Peyer's patch (tissue), 4 donors: ENCODE measurements at places on chromosomes 4 and X.

- DNase-seq: no peak
Measured at GRCh38 chr4:112361181-112361791, 64.1 kb downstream of the ALPK1 start.

GRCh38 chr4:45215976-45216542 lies 489.7 kb upstream of the GNPDA2 start:
- no peak for DNase-seq

DNA sequence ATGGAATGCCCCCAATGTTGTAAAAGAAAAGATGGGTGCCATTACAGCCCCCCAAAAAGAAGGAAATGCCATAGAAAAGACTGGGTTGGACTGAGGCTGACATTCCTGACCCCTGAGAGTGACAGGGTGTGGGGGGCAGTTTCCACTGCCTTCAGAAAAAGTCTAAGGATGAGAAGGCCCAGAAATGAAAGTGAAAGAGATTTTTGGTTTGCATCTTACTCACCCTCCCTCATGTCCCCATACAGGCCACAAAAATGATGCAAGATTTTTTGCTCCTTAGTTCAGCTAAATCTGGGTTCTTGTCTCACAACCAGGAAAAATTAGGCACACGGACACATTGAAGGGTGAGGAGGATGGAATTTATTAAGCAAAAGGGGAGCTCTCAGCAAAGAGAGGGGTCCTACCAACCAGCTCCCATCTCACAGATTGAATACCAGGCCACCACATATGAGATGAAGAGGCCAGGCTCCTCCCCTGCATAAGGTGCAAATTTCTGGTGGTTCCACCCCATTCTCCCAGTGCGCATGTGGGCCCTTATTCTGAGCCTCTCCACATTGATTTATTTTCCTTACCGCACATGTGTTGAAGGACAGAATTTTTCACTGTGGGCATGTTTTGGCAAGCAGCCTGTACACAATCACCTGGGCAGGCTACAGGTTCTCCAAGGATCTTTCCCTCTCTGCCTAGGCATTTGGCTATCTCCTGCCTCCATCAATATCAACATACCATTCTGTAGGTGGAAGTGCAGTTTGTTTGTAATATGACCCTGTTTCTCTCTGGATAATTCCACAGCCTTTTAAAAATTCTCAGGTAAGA lies 18.8 kb downstream of the PPP4R3C start:
- DNase-seq: no peak

- no peak for DNase-seq
Measured at GRCh38 chr4:68148800-68149685, 19.4 kb upstream of the TMPRSS11F start.

GRCh38 chr4:129783596-129783995 lies 687.6 kb downstream of the C4orf33 start:
- no peak for DNase-seq

- DNase-seq: no peak
Measured at GRCh38 chr4:37671072-37671471, 15.1 kb downstream of the RELL1 start.

DNA sequence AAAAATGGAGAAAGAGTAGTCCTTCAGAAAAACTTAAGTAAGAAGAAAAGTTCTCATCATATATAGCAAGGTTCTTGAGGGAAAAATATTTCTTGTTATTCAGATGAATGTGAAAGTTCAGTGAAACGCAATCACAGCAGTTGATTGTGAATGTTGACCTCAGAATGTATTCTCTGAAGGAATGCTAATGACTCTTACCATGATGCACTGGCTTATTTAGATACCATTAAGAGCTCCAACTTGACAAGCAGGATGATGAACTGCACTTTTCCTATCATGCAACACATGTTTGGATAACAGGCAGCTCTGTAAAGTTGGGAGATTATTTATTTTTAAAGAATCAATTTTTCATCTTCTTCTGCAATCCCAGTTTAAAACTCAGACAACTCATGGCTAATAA lies 115.5 kb upstream of the MYOZ2 start:
- DNase-seq: no peak

- no peak for DNase-seq
Measured at GRCh38 chr4:150067859-150068258, 10.4 kb upstream of the DCLK2 start.

- no peak for DNase-seq
Measured at GRCh38 chr4:168487282-168488035, 7.2 kb upstream of the DDX60L start.

DNA sequence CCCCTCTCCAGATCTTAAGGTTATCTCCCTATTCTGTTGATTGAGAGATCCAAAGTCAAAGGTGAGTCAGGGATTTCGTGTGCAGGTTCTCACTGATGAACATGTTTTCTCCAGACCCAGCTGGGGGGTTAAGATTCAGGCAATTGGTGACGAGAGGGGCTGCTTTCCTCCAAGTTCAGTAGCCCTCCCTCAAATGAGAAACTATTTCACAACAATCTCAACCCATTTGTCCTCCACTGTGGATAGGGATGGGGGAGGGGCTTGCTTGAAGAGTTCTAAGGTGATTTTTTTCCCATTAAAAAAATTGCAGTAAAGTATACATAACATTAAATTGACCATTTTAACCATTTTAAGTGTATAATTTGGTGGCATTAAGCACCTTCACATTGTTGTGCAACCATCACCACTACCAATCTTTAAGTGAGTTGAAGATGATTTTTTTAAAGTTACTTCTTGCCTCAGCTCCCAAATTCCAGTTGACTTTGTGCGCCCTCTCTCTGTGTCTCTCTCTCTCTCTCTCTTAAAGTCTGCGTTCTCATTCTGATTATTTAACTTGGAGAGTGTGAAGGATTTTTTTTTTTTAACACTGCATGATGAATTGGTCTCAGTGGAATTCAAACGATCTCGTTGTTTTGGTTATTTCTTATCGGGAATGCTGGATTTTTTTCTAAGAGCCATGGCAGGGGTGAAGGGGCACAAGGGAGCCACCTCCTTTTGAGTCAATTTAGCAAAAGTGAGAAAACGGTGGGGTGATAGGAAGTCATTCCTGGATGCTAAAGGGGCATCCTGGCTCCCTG lies 175.9 kb downstream of the SHROOM3 start:
- no peak for DNase-seq

- DNase-seq: no peak
Measured at GRCh38 chr4:16353165-16353564, 126.9 kb upstream of the TAPT1 start.

- DNase-seq: no peak
Measured at GRCh38 chr4:87465739-87466366, 43.5 kb downstream of the NUDT9 start.

GRCh38 chr4:69718396-69719271 lies 41.8 kb downstream of the SULT1B1 start:
- DNase-seq: no peak

GRCh38 chrX:132088864-132089263 lies 39.0 kb downstream of the FRMD7 start:
- no peak for DNase-seq

GRCh38 chr4:7007142-7007907 lies 35.8 kb upstream of the TADA2B start:
- no peak for DNase-seq

- DNase-seq: no peak
Measured at GRCh38 chr4:187354740-187355139, 631.1 kb upstream of the FAT1 start.

GRCh38 chr4:147516133-147516532 lies 35.2 kb downstream of the EDNRA start:
- no peak for DNase-seq

DNA sequence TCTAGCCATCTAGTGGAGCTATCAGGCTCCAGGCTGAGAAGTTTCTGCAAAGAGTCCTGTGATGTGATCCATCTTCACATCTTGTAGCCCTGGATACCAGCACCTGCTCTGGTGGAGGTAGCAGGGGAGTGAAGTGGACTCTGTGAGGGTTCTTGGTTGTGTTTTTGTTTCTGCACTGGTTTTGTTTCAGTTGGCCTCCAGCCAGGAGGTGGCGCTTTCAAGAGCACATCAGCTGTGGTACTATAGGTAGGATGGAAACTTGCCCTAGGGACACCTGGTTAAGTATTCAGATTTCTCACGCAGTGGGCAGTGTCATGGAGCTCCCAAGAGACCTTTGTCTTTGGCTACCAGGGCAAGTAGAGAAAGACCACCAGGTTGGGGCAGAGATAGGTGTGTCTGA lies 257.5 kb upstream of the SLC7A11 start:
- no peak for DNase-seq

GRCh38 chrX:109920325-109920724 lies 82.6 kb upstream of the TMEM164 start:
- DNase-seq: no peak

GRCh38 chr4:74112399-74113105 lies 13.6 kb upstream of the CXCL2 start:
- DNase-seq: no peak

GRCh38 chr4:165293927-165294649 lies 33.4 kb upstream of the MSMO1 start:
- DNase-seq: no peak

DNA sequence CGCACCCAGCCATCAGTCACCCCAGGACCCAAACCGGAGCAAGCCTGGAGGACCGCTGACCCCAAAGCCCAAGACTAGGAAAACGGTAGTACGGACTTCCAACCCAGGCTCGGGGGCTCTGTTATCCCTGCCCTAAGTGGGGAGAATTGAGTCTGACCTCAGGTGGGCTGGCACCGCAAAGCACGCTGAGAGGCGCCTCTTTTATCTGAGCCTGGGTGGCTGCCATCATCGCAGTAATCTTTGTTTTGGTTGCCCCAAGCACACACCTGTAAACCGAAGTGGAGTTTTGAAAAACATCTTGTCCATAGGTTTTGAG lies 894 bp upstream of the SH3RF1 start:
- DNase-seq: no peak

- no peak for DNase-seq
Measured at GRCh38 chrX:39157006-39157405, 355.7 kb downstream of the MID1IP1 start.

DNA sequence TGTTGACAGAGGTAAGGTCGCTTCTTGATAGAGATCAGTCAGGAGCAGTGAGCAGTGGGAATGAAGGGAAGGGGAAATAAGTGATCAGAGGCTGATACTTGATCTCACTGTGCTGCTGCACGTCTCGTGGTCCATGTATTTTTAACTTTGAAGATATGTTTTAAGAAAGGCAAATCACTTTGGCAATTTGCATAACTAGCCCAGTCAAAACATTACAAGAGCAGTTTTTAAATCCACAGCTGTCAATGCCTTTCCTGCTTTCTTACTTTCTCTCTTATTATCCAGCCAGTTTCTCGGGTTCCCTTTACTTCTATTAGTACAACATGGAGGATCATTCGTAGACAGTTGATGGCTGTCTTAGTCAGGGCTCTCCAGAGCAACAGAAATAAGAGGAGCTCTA lies 472.8 kb downstream of the TMA16 start:
- no peak for DNase-seq

GRCh38 chr4:87451537-87451936 lies 29.2 kb downstream of the NUDT9 start:
- DNase-seq: no peak

DNA sequence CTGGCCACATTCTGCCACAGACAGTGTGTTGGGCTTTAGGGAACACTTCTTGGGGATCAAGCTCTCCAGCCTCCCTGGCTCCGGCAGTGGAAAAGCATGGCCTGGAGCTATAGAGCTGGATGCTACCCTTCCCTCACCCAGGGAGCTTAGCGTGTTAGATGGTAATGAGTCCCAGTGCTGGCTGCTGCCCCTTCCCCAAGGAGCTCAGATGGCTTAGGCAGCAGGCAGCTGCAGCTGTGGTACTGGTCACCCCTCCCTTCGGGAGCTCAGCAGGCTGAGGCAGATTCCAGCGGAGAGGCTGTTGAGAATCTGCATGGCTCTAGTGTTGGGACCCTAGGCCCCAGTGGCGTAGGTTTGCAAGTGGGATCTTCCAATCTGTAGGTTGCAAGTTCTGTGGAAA lies 19.5 kb downstream of the TMEM144 start:
- DNase-seq: no peak

DNA sequence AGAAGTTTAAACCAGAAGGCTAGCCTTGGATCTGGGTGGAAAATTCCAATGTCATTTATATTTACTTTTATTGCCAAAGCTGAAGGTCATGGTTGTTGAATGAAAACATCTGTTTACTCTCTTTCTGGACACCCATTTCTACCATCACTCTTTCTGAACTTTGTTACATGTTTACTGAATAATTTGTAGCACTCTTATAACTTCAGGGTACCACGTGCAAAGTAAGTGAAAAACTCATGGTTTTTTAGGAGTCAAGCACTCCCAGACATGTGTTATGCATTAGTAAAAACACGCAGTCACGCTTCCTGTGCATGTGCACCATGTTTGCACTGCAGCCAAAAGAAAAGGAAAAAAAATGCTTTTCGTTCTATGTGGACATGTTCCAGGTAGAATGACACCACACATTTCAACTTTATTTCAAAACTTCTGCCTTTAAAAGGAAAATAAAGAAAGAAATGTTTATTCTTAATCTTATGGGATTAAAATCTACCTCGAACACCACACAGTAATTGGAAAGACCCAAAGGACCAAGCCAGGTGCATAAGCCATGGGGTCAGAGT lies 31.4 kb upstream of the ADH1C start:
- no peak for DNase-seq
